Upper lobe of left lung (tissue), 6 donors: ENCODE measurements at places on chromosomes 3 and 15.

- no peak for DNase-seq
These were observed 42.5 kb upstream of the CMTM7 start for GRCh38 chr3:32349184-32349583.

- DNase-seq, result no peak
These were observed 72.9 kb downstream of the IL12A start for GRCh38 chr3:160061525-160061924.

- no peak for DNase-seq
These were observed 36.8 kb downstream of the ADCY5 start for GRCh38 chr3:123412076-123412475.

DNA sequence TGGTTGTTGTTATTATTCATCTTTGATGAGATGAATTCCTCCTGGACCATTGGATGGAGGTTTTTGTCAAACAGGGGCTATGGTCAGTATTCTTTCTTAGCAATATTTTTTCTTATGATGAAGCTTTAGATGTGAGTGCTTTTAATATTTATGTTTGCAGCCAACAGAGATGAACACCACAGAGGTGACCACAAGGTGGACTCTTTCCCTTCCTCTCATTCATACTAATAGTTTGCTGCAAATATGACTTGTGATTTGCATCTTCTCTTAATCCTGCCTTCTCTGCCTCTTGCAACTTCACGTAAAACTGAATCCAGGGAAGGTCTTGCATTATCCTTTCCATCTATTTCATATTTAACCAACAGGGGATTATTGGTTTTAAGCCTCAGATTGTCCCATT, 473.1 kb upstream of the UBE2E2 start:
- DNase-seq, result no peak
